ENCODE measurements at places on chromosomes 11 and 22. TPM values are rescaled to one million over a fixed set of nuclear protein-coding genes. Genes with fewer than 3 reads are reported as not detected.

GRCh38 chr11:250740-251299, 14.0 kb downstream of the PSMD13 start:
- peak; percentile 35 for DNase-seq

The MRGPRX4 gene
- not detected for total RNA-seq

The OR4A16 gene
- not detected for total RNA-seq

The ARHGAP42 gene
- 18.7 TPM for total RNA-seq

GRCh38 chr11:27263986-27264385, 99.0 kb downstream of the CCDC34 start:
- no peak for DNase-seq

DNA sequence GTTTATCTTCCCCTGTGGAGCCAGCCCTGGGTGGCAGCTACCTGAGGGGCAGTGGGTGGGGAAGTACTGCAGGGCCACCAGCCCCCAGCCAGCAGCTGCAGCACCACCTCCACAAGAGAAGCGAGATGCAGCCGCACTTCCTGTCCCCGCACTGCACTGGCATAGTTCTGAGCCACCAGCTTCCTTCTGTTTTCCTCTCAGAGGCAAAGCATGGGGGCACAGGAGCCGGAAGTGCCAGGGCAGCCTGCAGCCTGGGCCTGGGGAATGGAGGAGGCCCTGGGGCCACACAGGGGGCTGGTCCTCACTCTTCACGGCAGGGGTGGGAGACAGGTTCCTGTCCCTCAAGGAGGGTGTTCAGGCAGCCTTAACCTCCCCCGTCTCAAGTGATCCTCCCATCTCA, 11.9 kb upstream of the SH3BP1 start:
- DNase-seq = no peak

GRCh38 chr11:25211635-25212254, 714.9 kb downstream of the LUZP2 start:
- DNase-seq = no peak

DNA sequence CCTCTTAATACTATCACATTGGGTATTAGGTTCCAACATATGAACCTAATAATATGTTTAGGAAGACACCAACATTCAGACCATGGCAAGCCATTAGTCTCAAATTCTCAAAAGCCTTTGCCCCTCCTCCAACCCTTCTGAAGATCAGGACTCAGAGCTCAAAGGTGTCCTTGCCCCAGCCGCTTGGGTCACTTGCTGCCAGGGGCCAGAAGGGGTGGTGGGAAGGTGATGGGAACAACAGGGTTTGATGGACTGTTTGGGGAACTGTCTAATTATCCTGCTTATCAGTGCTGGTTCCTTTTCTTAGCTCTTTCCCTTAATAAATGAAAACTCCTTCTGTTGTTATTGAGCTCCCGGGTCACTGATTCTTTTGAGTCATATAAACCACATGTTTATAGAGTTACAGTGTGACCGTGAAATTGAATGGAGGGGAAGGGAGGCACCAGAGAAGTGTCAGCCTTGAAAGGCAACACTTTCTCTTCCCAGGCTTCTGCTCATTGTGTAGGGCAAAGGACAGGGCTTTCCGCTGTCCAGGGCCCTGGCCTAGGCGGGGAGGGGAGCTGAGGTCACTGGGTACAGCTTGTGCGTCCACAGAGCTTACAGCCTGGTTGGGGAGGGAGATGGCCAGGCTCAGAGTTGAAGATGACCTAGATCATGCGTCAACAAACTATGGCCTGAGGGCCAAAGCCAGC, 105.1 kb downstream of the FBXO7 start:
- no peak for DNase-seq

The HOATZ gene
- total RNA-seq = not detected

DNA sequence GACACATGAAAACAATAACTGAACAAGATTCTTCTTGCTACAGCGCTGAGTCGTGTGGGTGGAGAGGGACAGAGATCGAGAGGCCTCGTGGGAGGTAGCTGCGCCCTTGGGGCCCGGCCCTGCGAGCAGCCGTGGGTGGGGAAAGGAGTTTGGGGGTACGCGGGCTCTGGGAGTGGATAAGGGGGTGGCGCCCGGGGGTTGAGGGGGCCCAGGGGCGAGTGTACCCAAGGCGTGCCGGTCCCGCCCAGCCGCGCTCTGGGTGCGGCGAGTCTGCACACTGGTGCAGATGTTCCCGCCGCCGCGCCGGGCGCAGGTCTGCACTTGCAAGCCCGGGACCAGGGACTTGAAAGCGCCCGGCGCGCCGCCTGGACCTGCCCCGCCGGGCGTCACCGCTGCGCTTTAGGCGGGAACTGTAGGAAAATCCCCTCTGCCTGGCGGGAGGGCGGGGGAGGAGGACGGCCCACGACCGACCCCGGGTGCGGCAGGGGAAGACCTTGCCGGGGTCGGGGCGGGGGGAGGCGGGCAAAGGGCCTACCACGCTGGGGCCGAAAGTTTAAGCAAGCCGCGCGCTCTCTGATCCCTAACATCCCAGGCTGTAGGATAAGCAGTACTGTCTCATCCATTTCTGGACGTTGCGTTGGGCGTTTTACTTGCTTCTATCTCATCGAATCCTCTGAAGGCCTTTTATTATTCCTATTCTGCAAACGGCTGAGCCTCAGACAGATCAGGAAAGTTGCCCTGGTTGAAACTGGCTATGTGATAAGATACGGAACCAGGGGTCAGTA, 1.4 kb upstream of the KREMEN1 start:
- DNase-seq = no peak

- DNase-seq = no peak
Observed at GRCh38 chr11:18016789-18017188, 3.9 kb upstream of the SERGEF start.

The TEX54 gene
- total RNA-seq = not detected

The TMEM132A gene
- 2.9 TPM for total RNA-seq

The HBE1 gene
- total RNA-seq = not detected

- DNase-seq = no peak
Observed at GRCh38 chr22:39209756-39210155, 35.0 kb downstream of the PDGFB start.

- no peak for DNase-seq
Observed at GRCh38 chr11:34513682-34514449, at the start of gene ELF5. Gene ELF5, minus strand, starts transcription at chr11:34513794. Its CDS starts 8,045 bp downstream, at chr11:34505749.

GRCh38 chr11:36441610-36442208, 68.4 kb downstream of the TRAF6 start:
- no peak for DNase-seq

GRCh38 chr11:98090861-98091505, 929.8 kb upstream of the CNTN5 start:
- DNase-seq = no peak

The MMP12 gene
- total RNA-seq = not detected

DNA sequence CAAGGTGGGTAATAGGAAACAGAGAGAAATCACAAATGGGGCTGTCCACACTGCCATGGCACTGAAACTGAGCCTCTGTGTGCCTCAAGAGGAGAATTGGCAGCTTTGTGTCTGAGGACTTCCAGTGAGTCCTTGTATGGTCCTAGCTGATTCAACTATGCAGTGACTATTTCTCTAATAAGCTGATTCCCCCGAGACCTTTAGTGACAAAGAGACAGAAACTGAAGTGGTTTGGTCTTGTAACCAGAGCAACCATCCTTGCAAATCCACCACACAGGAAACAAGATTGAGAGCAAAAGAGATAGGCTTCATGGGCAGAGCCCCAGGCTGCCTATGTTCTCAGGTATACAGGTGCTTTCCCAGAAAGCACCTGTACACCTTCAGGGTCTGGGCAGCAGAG, 1038.5 kb downstream of the NTM start:
- DNase-seq = no peak

The H19 gene
- total RNA-seq = 454 TPM

- DNase-seq = no peak
Observed at GRCh38 chr11:110242746-110243145, 53.7 kb downstream of the RDX start.

The SDHAF2 gene
- total RNA-seq = 59.0 TPM

The DUSP8 gene
- 5.6 TPM for total RNA-seq

The OR52L1 gene
- not detected for total RNA-seq

The MUC6 gene
- not detected for total RNA-seq

GRCh38 chr11:1746511-1746931, 3.9 kb downstream of the IFITM10 start:
- no peak for DNase-seq

- no peak for DNase-seq
Observed at GRCh38 chr22:33095661-33096060, 37.5 kb upstream of the SYN3 start.

DNA sequence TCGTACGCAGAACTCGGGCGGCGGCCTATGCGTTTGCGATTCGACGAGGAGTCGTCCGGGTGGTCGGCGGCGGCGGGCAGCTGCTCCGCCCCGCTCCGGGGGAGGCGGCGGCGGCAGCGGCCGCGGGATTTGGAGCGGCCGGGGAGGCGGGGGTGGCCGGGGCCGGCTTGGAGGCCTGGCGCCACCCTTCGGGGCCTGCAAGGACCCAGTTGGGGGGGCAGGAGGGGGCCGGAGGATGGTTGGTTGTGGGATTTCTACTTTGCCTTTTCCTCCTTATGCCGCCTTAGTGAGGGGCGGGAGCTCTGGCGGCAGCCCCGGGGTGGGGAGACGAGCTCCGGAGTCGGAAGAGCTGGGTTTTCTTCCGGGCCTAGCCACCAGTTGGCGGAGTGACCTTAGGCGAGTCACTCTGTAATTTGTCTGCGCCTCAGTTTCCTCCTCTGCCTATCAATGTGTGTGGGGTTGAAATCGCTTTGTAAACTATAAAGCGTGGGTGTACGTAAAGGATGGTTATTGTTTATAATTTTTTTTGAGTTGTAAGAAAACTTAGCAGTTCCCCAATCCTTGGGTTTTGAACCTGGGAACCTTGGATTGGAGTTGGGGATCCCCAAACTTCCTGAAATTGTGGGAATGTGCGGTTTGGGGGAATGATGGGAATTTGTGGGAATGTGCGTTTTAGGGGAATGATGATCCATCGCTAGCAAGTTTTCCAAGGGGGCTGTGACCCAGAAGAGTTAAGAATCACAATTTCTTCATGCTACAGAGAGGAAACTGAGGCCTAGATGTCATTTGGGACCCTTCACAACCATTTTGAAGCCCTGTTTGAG, 679 bp downstream of the TUG1 start:
- no peak for DNase-seq

- no peak for DNase-seq
Observed at GRCh38 chr22:19047993-19048392, 74.2 kb downstream of the DGCR2 start.

- no peak for DNase-seq
Observed at GRCh38 chr11:128594226-128594625, 6.9 kb upstream of the ETS1 start.

- DNase-seq = no peak
Observed at GRCh38 chr22:27765706-27766291, 35.8 kb downstream of the MN1 start.

- no peak for DNase-seq
Observed at GRCh38 chr11:77155082-77155475, 27.0 kb downstream of the MYO7A start.

The SCN4B gene
- total RNA-seq = 2.8 TPM

DNA sequence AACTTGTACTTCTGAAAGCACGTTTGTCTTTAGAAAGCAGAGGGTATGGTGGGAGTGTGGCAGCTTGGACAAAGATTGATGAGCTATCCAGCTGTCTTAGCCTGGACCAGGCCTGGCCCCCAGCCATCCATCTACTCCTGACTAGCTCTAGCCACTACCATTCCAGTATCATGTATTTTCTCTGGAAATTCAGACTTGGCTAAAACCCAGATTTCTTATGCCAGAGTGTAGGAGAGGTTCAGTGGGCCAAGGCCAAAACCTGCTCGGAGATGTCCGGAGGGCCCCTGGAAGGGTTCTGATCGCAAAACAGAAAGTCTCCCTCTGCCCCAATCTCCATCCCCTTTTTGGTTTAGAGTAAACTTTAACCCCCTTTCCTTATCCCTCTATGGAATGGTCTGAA, 24.8 kb upstream of the MTCH2 start:
- DNase-seq = no peak

DNA sequence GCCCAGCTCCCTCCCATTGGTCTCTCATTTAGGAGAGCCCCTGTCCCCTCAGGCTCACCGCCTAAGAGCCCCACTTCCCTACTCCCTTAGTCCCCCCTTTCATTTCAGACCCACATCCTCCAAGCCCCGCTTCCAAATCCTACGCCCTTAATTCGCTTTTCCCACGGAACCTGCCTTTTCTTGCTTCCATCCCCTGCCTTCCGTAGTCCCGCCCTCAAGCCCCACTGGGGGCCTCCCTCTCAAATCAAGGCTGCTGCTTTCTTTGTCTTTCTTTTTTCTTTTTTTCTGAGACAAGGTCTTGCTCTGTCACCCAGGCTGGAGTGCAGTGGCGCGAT, 396 bp downstream of the CCDC157 start:
- DNase-seq = no peak

DNA sequence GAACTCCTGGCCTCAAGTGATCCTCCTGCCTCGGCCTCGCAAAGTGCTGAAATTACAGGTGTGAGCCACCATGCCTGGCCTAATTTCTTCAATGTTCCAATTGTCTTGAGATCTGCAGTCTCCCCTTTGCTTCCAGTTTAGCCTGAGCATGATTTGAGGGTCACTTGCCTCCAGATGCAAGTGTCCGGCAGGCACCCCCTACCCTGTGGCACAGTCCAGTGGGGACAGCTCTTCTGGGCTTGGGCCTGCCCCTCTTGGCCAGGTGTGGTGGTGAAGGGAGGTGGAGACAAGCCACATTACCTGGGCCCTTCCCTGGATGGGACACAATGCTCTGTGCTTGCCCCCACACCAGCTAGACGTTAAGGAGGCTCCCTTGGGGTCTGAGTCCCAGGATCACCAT, 21.3 kb upstream of the CACNG2 start:
- no peak for DNase-seq

All from omental fat pad (tissue), 4 donors.